HuH-7 (cell line): ENCODE measurements at places on chromosomes 6 and 20.
A peak's percentile ranks its signal among the peaks of the same experiment; 100 is the strongest.

- peak; percentile 20 for DNase-seq
Observed at GRCh38 chr6:64815718-64816117, 891.3 kb downstream of the EYS start.

- DNase-seq, result peak; percentile 52
Observed at GRCh38 chr20:46293084-46293483, 15.2 kb downstream of the CDH22 start.

GRCh38 chr6:32794510-32794909, 22.3 kb downstream of the HLA-DOB start:
- no peak for DNase-seq

- DNase-seq, result no peak
Observed at GRCh38 chr6:132136981-132137380, 185.8 kb upstream of the CCN2 start.

DNA sequence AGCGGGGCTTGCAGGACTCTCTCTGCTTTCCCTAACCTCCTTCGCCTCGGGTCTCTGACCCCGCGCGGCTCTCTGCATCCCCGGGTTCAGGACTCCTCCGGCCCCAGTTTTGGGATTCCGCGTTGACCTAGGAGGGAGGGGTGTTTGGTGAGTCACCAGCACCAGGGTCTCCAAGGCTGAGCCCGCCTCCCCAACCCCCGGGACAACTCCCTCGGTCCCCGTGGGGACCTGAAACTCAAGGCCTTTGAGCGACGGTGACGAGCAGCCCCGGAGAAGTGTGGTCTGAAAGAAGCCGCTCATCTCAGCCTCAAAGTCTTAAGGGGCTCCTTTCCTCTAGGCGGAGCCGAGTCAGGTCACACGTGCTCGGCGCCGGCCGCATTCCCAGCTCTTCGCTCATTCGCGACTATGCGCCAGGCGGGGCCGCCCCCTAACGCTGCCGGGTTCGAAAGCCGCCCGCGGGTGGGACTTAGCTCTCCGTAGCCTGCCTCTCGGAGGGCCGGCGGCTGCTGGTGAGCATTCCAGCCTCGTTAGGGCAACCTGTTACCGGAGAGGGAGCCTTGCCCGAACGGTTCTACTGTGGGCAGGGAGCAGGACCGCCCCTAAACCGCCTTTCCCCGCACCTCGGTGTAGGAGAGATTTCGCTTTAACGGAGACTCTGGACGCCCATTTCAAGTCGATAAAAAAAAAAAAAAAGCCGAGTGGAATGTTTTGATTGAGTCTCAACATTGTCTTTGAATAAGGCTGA, 3.0 kb upstream of the PRDM13 start:
- DNase-seq, result peak; percentile 46

- no peak for DNase-seq
Observed at GRCh38 chr20:36591281-36591680, 14.3 kb upstream of the RAB5IF start.

DNA sequence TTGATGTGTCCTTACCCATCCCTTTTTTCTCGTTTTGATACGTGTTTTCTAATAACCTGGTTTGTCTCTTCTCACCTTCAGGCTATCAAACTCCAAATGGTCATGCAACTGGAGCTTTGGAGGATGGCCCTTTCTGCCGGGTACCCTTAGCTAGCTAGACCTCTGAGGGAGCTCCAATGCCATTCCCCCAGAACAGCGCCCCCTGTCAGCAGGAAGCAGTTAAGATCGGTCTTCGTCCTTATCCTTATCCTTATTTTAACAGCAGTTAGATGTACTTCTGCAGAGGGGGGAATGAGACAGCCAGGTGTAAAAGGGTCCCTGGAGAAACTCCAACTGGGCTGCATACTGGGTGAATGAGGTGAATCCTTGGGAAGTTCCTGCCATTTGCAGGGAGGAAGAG, 37.2 kb downstream of the SEL1L2 start:
- no peak for DNase-seq

DNA sequence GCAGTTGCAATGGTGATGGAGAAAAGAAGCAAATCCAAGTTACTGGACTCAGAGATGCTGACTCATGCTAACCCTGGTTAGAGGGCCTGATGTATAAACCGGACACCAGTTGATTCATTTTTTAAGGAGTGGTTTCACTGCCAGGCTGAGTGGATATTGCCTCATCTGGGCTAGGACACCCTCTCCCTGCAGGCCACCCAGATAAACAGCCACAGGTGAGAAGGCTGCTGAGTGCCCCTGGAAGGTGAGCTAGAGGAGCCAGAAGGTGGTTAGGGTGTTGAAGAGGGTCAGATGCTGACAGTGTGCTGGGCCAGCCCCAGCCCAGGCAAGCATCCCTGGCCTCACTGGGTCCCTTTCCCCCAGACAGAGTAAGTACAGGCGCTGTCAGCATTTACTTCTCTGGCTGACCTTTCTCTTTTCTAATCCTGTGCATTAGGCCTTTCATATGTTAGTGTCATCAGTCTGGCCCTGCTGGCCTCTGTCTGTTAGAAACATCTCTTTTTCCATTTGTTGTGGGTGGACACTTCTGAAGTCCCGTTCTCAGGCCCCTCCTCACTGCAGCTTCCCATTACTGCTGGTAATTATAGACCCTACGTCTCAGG, 13.5 kb downstream of the EPB41L1 start:
- no peak for DNase-seq

- DNase-seq, result no peak
Observed at GRCh38 chr20:16113736-16114135, 459.5 kb downstream of the KIF16B start.

DNA sequence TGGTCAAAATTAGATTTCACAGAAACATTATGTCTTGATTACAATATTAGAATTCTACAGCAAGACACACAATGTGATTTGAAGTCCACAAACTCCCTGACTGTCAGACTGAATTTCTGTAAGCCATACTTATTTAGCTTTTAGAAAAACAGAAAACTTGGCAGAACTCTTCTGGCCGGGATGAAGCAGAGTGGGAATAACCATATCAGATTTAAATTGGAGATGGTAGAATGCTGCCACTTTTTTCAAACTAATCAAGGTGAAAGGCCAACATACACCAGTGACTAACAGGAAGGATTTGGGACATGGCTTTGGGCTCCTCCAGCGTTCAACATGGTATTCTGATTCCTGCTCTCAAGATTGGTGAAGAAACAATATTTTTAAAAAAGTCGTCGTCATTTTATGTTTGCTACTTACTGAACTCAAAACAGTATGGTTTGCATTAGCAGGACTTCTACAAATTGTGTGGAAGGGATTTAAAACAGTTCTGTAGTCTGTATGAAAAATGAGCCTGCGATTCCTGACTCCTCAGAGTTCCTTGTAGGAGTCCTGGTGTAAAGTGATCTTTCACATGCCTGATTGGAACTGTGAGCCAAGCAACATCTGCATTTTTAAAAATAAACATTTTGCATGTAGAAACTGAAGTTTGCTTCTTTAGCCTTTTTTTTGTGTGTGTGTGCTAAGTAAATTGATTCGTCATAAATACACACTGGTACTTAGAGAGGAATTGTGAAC, 297.9 kb upstream of the SOX4 start:
- DNase-seq, result no peak

GRCh38 chr20:13610184-13610583, 28.5 kb downstream of the TASP1 start:
- DNase-seq, result peak; percentile 23

GRCh38 chr20:57157106-57157691, 109.2 kb downstream of the BMP7 start:
- no peak for DNase-seq

DNA sequence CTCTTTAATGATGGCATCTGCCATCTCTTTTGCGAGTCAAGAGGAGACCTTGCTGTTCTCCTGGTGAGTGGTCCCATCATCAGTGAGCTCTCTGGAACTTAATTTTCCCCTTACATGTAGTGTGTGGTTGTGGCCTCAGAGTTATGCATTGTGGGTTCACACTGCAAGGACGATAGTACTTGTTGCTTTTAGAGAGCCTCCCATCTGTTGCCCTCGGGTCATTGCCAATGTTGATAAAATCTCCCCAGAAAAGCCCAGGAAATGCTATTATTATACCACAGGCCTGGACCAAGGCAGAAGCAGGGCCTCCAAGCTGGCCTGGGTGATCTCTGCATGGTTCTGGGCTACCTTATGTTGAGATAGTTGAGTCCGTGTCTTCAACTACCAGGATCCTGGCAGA, 241.6 kb downstream of the BMP7 start:
- no peak for DNase-seq

DNA sequence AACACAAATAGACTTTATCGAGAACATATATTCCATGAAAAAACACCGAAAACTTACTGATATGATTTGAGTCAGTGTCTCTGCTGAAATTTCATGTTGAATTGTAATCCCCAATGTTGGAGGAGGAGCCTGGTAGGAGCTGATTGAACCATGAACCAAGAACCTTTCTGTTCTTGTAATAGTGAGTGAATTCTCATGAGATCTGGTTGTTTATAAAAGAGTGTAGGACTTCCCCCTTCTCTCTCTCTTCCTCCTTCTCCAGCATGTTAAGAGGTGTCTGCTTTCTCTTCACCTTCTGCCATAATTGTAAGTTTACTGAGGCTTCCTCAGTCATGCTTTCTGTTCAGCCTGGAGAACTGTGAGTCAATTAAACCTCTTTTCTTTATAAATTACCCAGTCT, 1289.3 kb upstream of the CITED2 start:
- DNase-seq, result no peak

GRCh38 chr20:14951707-14952418, 614.5 kb upstream of the FLRT3 start:
- DNase-seq, result no peak

DNA sequence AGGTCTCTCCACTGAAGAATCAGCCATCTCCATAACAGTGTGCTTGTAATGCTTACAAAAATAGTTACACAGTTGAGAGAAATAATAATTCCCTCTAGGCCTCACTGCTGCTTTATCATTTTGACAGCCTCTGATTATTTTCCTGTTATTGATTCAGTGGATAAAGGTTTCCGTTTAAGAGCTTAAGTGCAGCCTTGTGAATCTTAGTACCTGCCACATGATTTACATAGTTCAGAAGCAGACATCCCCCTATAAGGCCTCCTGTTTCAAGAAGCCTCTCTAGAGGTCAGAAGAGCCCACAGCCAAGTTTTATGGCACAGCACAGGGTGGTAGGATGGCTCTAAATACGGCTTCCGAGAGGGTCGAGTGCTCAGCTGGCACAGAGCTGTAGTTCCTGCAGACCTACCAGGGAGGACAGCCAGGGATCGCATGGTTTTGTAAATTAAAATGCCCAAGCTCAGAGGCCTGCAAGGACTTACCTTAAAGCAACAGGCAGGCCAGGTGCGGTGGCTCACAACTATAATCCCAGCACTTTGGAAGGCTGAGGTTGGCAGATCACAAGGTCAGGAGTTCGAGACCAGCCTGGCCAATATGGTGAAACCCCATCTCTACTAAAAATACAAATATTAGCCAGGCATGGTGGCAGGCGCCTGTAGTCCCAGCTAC, 17.6 kb upstream of the PYGB start:
- no peak for DNase-seq

- no peak for DNase-seq
Observed at GRCh38 chr6:170110201-170111140, 180.4 kb downstream of the DLL1 start.

DNA sequence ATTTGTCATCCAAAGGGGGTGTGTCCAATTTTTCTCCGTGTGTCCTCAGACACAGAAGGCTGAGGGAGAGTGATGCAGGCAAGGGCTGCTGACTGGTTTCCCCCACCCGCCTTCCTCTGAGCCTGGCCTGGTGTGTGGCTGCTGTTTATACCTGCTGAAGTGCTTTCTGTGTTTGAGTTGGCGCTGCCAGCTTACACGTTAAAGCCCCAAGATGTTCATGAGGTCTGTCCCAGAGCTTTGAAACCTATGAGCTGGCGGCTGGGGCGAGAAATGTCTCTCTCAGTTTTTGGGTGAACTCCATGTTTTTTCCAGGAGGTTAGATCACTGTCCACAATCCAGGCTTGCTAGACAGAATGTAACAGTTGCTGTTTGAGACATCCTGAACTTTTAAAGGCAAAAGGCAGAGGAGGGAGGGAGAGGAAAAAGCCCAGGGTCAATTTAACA, 69.0 kb upstream of the CCN2 start:
- no peak for DNase-seq

- DNase-seq, result no peak
Observed at GRCh38 chr20:18739751-18740166, 73.8 kb upstream of the SCP2D1 start.

GRCh38 chr20:33477386-33478234, 12.3 kb upstream of the CBFA2T2 start:
- no peak for DNase-seq

GRCh38 chr6:159012201-159012600, 12.2 kb upstream of the RSPH3 start:
- DNase-seq, result no peak

- DNase-seq, result no peak
Observed at GRCh38 chr6:141874930-141875602, 257.7 kb upstream of the GJE1 start.

- DNase-seq, result no peak
Observed at GRCh38 chr6:163099621-163100171, 314.8 kb upstream of the QKI start.

DNA sequence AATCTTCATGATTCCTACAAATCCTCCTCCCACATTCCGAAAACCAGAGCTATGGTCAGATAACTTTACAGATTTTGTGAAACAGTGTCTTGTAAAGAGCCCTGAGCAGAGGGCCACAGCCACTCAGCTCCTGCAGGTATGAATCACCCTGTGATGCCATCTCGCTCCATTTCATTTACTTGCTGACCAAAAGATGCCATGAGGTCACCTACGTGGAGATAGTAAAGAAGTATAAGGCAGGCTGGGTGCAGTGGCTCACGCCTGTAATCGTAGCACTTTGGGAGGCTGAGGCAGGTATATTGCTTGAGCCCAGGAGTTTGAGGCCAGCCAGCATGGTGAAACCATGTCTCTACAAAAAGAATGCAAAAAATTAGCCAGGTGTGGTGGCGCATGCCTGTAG, 30.9 kb downstream of the STK4 start:
- no peak for DNase-seq

GRCh38 chr6:90220273-90220672, 76.4 kb downstream of the BACH2 start:
- no peak for DNase-seq

- DNase-seq, result peak; percentile 87
Observed at GRCh38 chr6:161373905-161374451, 100.1 kb upstream of the AGPAT4 start.

DNA sequence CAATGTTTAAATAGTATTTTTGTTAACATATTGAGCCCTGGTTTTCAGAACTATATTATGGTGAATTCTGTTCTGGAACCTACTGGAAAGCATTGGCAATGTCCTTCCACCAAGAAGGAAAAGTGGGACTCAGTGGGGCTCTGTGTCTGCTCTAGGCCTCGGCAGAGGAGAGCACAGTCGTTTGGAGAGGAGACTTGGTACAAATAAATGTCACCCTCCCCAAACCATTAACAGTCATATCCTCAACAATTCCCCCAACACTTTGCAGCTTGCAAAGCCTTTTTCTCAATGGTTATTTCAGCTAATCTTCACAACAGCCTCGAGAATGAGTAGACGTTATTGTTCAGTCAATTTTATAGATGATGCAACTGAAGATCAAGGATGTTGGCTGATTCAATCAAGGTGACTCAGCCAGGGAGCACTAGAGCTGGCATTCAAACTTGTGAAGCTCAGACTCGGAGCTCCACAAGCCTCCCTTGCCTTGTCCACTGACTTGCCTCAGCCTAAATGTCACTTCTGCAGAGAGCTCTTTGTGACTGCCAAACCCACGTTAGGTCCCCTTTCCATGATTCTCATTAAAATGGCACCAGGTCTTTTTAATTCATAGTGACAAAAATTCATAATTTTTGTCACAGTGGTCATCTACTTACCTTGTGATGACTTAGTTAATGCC, 60.6 kb downstream of the TOX2 start:
- no peak for DNase-seq

GRCh38 chr20:36573798-36574365, 485 bp downstream of the TGIF2 start:
- DNase-seq, result peak; percentile 42
